ENCODE measurements at places on chromosomes 12 and 14.

DNA sequence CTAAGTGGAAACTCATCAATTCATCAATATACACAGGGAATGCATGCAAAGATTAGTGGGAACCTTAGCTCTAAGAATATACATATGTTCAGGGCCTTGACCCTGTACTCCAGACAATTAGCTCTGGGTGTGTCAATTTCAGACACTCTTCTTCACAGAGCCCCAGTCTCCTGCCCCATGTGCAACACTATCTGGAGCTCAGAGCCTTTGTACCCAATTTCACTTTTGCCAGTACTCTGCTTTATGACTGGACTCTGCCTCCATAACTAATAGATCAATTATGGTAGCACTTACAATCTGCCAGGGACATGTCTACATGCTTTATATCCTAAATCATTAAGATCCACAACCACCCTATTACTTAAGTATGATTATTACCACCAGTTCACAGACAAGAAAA, 152.5 kb upstream of the PLEKHG7 start:
- DNase-seq: no peak

DNA sequence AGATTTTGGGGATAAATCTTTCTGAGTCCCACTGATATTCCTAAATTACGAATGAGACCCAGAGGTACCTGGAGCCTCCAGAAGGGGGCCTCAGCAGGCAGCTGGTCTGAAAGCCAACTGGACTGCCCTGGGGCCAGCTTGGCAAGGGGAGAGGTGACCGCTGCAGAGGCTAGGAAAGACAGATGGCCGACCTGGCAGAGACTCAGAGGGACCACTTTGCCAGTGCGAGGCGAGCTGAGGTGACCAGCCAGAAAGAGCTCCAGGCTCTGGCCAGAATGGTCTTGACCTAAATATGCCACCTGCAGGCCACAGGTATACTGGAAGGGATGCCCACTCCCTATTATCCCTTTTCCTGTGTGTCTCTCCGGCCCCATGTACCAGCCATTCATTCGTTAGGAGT, 256.8 kb upstream of the GARIN6 start:
- DNase-seq: no peak

DNA sequence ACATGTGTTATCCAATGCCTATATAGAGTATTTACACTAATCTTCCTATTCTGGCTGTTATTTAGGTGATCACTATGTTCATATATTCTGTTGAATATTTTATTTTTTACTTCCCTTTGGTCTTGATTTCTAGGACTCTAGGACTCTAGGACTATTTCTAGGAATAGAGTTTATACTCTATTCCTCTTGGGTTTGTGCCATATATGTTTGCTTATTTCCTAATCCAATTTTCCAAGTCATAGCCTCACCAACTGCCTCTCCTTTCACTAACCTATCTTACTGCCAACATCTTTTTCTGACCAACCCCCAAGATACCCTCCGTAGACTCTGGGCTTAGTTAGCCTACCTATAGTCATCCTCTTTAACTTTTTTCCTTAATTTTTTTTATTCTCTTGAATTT, 28.5 kb downstream of the ARF6 start:
- DNase-seq: no peak

GRCh38 chr12:131948166-131948712, 1.5 kb upstream of the EP400 start:
- DNase-seq: no peak

DNA sequence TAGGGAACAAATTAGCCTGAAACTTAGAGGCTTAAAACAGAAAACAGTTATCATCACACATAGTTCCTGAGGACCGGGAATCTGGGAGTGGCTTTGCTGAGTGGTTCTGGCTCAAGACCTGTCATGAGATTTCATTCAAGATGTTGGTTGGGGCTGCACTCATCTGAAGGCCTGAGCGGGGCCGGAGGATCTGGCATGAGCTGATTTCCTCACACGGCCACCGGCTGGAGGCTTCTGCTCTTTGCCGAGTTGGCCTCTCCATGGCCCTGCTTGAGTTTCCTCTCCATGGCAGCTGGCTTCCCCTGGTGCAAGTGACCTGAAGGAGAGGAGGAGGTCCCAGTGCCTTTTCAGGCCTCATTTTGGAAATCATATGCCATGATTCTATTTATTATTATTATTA, 128.1 kb downstream of the PAPOLA start:
- no peak for DNase-seq

- DNase-seq: no peak
These were observed 29.1 kb upstream of the APOF start for GRCh38 chr12:56391721-56392120.

- DNase-seq: no peak
These were observed 2.4 kb downstream of the VSX2 start for GRCh38 chr14:74241652-74242017.

GRCh38 chr14:68815298-68816182, 22.7 kb upstream of the ZFP36L1 start:
- DNase-seq: no peak

- DNase-seq: no peak
These were observed 851.8 kb downstream of the TMEM121 start for GRCh38 chr14:106378191-106378590.

- no peak for DNase-seq
These were observed 168.0 kb downstream of the RAD51B start for GRCh38 chr14:67987606-67988005.

GRCh38 chr12:123847876-123848275, 85.8 kb downstream of the DNAH10 start:
- DNase-seq: no peak

- no peak for DNase-seq
These were observed 12.8 kb upstream of the ATP2B1 start for GRCh38 chr12:89721291-89721987.

GRCh38 chr12:62258231-62258630, 2.0 kb upstream of the USP15 start:
- DNase-seq: no peak

- DNase-seq: no peak
These were observed 66.0 kb upstream of the LHX5 start for GRCh38 chr12:113537751-113538087.

GRCh38 chr12:2320841-2321240, 268.1 kb downstream of the CACNA1C start:
- no peak for DNase-seq

DNA sequence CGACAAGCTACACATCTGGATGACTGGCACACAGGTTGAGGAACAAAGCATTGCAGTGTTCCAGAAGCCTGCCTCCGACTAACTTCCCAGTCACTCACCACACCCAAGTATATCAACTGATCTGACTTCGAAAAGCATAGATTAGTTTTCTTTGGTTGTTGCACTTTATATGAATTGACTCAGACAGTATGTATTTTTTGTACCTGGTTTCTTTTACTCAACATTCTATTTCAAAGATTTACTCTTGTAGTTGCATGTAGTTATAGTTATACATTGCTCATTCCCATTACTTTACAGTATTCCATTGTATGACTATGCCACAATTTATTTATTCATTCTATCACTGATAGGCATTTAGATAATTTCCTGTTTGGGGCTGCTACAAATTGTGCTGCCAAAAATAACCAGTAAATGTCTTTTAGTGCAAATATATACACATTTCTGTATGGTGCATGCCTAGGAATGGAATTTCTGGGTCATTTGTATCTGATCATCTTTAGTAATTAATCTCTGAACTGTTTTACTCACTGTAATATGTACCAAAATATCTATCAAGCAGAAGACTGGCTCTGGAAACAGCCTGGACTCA, 17.8 kb downstream of the PLCZ1 start:
- no peak for DNase-seq

- DNase-seq: no peak
These were observed 497.5 kb downstream of the RERGL start for GRCh38 chr12:17592472-17592871.

GRCh38 chr14:61213920-61214319, 67.2 kb downstream of the TMEM30B start:
- DNase-seq: no peak

- no peak for DNase-seq
These were observed 238.3 kb downstream of the SLC41A2 start for GRCh38 chr12:104719700-104720338.

- no peak for DNase-seq
These were observed 68.7 kb downstream of the ARF6 start for GRCh38 chr14:49961270-49962222.

GRCh38 chr14:55274146-55274545, 2.9 kb downstream of the FBXO34 start:
- no peak for DNase-seq

DNA sequence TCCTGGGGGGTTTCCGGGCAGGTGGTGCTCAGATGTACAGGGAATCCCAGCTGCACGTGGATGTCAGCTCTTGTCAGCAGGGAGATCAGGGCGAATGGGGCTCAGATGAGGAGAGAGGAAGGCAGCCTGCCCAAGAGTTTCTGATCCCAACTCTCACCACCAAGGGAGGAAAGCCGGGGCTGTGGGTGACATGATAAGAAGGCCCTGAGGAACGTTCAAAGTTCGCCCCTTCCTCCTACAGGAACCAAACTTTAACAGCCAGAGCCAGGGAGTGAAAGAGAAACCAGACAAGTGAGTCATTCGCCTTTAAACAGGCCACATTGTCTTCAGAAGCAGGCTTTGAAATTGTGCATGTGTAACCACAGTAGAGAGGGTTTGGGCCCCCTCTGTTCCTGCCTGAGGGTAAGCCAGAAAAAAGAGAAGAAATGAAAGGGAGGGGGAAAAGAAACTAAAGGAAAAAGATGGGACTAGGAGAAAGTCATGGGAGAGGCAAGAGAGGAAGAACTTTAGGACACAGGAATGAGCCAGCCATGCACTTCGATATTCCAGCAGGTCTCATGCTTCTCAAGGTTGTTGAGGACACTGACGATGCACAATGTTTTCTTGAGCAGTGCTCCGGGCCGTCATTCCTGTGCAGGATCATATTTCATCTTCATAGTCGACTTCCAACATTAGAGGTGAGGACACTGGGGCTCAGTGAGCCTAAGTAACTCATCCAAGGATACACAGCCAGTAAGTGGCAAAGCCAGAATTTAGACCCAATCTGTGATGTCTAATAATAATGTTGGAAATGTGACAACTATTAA, 691.4 kb upstream of the TBX3 start:
- no peak for DNase-seq

DNA sequence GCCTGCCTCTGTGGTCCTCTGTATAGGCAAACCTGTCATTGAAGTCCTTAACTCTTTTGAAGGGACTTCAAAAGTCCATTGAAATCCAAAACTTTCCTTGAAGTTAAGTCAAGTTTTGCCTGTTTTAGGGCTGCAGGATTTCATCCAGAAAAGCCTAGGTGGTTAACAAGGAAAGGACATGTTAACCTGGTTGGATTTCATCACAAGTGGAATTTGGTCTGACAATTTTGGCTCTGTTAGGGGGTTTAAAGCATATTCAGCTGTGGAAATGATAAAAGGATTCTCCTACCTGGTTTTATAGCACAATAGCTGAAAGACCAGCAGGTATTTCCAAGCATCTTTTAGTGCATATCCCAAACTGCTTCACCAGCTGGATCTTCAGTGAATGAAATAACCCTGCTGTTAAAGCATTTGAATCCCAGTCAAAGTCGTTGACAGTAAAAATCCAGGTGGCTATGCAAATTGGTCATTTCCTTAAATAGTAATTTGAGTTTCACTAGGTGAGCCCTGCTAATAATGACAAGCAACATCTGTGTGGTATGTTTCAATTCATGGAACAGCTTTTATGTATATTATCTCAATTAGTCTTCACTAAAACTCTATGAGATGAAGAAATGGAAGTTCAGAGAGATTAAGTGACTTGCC, 400.5 kb downstream of the ETNK1 start:
- DNase-seq: no peak

- DNase-seq: no peak
These were observed 8.9 kb upstream of the IFNG-AS1 start for GRCh38 chr12:67980391-67980790.

- DNase-seq: no peak
These were observed 2.1 kb upstream of the LGALS3 start for GRCh38 chr14:55126932-55127459.

DNA sequence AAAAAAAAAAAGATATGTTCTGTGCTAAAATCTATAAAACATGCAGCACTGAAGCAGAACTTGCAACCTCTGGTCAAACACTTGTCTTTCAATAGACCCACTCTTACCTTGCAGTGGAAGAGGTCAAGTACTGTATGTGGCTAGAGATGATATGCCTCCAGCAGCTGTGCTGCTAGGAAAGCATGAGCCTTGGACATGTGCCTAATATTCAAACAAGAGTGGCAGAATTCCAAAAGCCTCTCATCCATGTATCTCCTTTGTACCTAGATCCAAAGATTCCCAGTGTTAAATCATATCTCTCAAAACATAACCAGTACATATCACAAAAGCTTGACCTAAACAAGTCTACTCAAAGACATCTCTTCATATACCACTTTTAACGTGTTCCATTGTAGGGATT, 105.0 kb upstream of the CPNE8 start:
- DNase-seq: no peak

Measured in DMS 273 treated with DMSO at 0.1 percent for 48 hours (cell line).